ENCODE measurements at places on chromosomes 13 and 19.
A peak's percentile ranks its signal among the peaks of the same experiment; 100 is the strongest.

- DNase-seq, result no peak
Measured at GRCh38 chr13:98467263-98467985, 109.5 kb downstream of the STK24 start.

- peak; percentile 3 for DNase-seq
Measured at GRCh38 chr13:71291842-71292146, 575.2 kb downstream of the DACH1 start.

DNA sequence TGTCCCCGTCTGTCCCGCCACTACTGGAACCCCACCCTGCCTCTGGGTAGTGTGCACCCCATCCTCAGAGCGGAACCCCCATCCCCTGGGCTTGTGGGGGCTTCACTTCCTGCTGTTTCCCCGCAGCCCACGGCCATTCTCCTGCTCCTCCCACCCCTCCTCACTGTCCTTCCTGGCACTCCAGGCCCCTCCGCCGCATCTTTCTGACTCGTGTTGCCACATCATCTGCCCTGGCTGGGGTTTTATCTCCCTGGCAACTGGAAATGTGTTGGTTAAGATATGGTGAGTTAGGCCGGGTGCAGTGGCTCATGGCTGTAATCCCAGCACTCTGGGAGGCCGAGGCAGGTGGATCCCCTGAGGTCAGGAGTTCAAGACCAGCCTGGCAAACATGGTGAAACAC, 37.3 kb downstream of the KDM4B start:
- DNase-seq, result no peak

DNA sequence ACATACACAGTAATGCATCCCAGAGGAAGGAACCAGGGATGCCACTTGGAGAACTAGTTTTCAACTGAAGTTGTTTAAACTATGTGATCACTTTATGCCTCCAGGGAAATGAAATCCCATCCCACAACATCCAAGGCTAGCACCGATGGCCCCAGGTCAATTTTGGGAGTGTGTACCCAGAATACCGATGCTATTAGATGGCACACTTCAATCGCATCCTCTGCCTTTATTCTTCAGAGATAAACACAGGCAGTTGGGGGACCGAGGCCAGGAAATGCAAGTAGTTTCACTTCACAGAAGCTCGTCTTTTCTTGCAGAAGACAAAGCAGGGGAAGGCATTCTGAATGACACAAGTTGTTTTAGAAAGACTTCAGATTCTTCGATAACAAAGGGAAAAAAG, 13.8 kb downstream of the STK24 start:
- DNase-seq, result no peak
